Activated T-cell treated with anti-CD3 and anti-CD28 coated beads, Interleukin-2, amount 50 U/mL, for 4 hours (primary cell): ENCODE measurements at places on chromosomes 11 and 22.
A peak's percentile ranks its signal among the peaks of the same experiment; 100 is the strongest.

GRCh38 chr22:23363683-23364082 lies 183.4 kb downstream of the BCR start:
- DNase-seq: no peak

GRCh38 chr22:27745154-27745553 lies 56.4 kb downstream of the MN1 start:
- DNase-seq: no peak

DNA sequence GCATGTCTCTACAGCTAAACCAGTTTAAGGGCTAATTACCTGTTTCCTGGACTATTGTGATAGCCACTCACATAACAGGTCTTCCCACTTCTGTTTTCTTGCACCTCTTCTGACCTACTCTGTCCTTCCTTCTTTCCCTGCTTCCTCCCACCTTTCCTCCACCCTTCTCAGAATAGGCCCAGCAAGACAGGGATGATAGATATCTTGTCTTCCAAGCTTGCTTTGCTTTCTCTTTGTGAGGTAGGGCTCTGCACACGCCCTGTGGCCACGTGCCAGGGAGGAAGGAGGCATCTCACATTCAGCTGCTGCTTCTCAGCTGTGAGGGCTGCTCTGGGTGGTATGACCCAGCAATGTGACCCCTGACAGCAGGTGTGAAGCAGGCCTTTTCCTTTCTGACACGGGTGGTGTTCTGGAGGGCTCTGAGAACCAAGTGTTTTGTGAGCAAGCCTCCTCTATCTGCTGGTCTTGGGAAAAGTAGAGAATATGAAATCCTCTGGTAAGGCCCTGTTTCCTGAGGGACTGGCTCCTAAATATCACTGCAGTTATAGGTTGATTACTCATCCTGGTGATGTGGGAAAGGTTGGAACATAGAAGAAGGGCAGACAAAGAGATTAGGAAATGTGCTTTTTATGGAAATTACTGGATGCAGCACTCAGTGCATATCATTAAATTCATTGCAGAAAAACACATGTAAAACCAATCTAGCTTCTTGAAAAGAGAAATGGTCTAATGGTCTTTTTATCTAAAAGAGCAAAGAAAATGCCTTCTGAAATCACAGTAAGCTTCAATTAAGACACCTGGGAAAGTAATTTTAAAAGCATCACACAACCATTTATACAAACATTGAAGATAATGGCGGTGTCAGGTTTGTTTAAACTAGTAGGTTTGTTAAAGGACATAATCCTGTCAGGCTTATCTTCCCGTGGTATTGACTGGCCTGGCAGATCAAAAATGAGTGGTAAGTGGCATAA lies 8.5 kb downstream of the AMOTL1 start:
- no peak for DNase-seq

- DNase-seq: no peak
Observed at GRCh38 chr22:21703684-21704316, 31.8 kb downstream of the YPEL1 start.

GRCh38 chr22:31347251-31348008 lies 1.3 kb upstream of the PATZ1 start:
- DNase-seq: peak; percentile 46

DNA sequence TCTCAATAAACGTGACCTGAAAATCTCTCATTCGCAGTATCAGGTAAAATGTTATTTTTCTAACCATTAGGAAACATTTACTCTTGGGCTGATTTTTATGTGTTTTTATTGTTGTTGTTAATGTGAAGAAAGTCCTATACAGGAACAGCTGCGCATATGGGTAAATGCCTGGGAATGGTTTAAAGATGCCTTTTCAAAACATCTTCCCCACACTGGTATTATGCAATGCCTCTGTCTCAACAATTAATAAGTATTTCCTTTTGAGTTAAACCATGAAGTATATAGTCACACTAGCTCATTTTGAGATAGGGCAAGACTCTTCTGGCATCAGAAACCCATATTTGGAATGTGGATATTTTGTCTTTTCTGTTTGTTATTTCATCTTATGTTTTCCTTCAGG lies 13.7 kb upstream of the LIN7C start:
- DNase-seq: no peak
